ENCODE measurements at places on chromosomes 7 and 10. TPM values are rescaled to one million over a fixed set of nuclear protein-coding genes. Genes with fewer than 3 reads are reported as not detected.
A peak's percentile ranks its signal among the peaks of the same experiment; 100 is the strongest.

The POU6F2 gene
- not detected for polyA plus RNA-seq

The LMOD2 gene
- polyA plus RNA-seq, result not detected

GRCh38 chr10:50987934-50988333 lies 86.4 kb upstream of the PRKG1 start:
- H3K4me1 ChIP-seq, result peaks cover 3% of the 10 kb centered on the region
- peaks cover 27% of the 10 kb centered on the region for H3K27me3 ChIP-seq
- DNase-seq, result no peak
- H3K36me3 ChIP-seq, result no peaks in the 10 kb centered on the region
- H3K4me3 ChIP-seq, result no peak overlapping the region
- H3K27ac ChIP-seq, result no peak overlapping the region

GRCh38 chr7:43735802-43736603 lies 6.7 kb upstream of the COA1 start:
- no peak overlapping the region for H3K4me3 ChIP-seq
- no peaks in the 10 kb centered on the region for H3K36me3 ChIP-seq
- H3K27ac ChIP-seq, result no peak overlapping the region
- no peaks in the 10 kb centered on the region for H3K27me3 ChIP-seq
- no peaks in the 10 kb centered on the region for H3K4me1 ChIP-seq

DNA sequence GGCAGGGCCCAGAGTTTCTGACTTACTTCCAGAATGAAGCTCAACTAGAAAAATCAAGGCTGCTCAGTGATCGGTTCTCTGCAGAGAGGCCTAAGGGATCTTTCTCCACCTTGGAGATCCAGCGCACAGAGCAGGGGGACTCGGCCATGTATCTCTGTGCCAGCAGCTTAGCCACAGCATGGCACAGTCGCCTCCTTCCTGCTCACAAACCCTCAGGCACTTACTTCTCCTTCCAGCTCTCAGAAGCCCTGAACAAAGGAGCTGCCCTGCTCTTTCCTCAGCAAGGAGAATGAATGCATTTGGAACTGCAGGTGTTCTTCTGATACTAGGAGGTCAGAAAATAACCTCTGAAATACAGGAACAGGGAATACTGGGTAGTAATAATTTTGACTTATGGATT lies 219.7 kb upstream of the PRSS1 start:
- DNase-seq, result no peak
- no peaks in the 10 kb centered on the region for H3K36me3 ChIP-seq
- peaks cover 12% of the 10 kb centered on the region for H3K27me3 ChIP-seq
- no peak overlapping the region for H3K27ac ChIP-seq
- H3K4me1 ChIP-seq, result no peaks in the 10 kb centered on the region

GRCh38 chr7:128443831-128444600 lies 11.7 kb upstream of the HILPDA start:
- no peak for DNase-seq
- H3K27me3 ChIP-seq, result no peaks in the 10 kb centered on the region
- H3K36me3 ChIP-seq, result no peaks in the 10 kb centered on the region
- no peak overlapping the region for H3K27ac ChIP-seq
- H3K4me3 ChIP-seq, result no peak overlapping the region

GRCh38 chr7:128136215-128136597 lies 104.9 kb upstream of the LEP start:
- no peak for DNase-seq
- no peaks in the 10 kb centered on the region for H3K36me3 ChIP-seq
- H3K4me3 ChIP-seq, result peak overlapping the region; percentile 64
- peaks cover 43% of the 10 kb centered on the region for H3K27me3 ChIP-seq

- no peak overlapping the region for H3K27ac ChIP-seq
- no peaks in the 10 kb centered on the region for H3K4me1 ChIP-seq
- no peak for DNase-seq
- no peak overlapping the region for H3K4me3 ChIP-seq
- no peaks in the 10 kb centered on the region for H3K27me3 ChIP-seq
Observed at GRCh38 chr10:79468841-79469585, 23.6 kb upstream of the ZCCHC24 start.

Data from keratinocyte (primary cell).